ENCODE measurements at places on chromosomes 1 and 21.

DNA sequence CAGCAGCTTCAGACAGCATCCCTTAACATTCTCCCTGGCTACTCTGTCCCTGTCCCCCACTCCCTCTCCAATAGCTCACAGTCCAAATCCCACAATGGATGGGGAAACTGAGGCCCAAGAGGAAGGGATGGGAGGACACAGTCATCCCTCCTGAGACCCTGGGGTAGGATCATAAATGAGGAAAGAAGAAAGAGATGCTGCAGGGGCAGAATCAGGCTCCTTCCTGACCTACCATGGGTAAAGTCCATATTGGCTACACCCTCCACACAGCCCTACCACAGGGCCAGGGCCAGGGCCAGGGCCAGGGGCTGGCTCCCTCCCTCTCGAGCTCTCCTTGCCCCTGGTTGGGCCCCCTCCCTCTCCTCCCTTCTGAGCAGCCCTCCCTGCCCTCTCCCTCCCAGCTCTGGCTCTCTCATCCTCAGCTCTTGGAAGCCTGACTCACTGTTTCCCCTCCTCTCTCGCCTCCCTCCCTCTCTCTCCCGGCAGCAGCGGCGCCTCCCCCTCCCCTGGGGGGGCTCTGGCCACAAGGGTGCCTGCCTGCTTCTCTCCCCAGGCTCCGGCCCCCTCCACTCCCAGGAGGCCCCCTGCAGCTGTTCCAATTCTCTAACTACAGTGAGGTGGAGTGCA is 4.9 kb downstream of the AHDC1 start:
- peak; percentile 46 for DNase-seq

GRCh38 chr21:37737507-37737906 is 178.8 kb downstream of the KCNJ6 start:
- no peak for DNase-seq

DNA sequence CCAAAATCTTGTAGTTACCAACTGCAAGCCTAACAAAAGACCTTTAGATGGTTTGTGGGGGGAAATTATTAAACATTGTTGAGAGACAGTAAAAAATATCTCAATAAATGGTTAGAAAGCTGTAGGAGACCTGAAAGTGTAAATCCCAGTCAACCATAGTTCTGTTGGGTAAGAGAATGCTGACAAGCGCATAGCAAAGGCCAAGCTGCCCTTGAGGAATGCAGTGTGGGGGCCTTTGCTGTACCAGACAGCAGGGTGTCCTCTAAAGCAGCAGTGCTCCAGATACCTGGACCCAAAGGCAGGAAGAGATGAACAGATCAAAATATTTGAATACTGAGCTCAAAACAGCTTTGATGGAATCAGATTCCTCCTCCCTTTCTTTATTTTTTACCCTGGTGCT is 54.6 kb downstream of the OBSCN start:
- DNase-seq = no peak

DNA sequence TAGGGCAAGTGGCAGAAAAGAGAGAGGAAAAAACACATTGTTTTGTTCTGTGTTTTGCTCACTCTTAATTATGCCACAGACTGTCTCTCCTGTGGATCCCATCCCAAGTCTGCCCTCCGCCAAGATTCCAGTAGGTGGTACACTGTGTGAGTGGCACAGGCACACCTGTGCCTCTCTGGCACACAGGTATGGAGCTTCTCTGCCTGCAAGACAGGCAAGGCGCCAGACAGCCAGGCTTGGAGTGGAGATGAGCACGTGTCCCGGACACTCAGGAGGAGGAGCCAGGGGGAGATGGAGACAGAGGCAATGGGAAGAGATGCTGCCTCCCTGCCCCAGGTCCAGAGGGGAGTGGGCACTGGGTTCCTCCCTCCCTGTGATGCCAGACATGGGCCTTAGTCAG is 6.5 kb upstream of the GRIK3 start:
- no peak for DNase-seq

GRCh38 chr1:206672844-206673758 is 11.6 kb upstream of the MAPKAPK2 start:
- DNase-seq = no peak

DNA sequence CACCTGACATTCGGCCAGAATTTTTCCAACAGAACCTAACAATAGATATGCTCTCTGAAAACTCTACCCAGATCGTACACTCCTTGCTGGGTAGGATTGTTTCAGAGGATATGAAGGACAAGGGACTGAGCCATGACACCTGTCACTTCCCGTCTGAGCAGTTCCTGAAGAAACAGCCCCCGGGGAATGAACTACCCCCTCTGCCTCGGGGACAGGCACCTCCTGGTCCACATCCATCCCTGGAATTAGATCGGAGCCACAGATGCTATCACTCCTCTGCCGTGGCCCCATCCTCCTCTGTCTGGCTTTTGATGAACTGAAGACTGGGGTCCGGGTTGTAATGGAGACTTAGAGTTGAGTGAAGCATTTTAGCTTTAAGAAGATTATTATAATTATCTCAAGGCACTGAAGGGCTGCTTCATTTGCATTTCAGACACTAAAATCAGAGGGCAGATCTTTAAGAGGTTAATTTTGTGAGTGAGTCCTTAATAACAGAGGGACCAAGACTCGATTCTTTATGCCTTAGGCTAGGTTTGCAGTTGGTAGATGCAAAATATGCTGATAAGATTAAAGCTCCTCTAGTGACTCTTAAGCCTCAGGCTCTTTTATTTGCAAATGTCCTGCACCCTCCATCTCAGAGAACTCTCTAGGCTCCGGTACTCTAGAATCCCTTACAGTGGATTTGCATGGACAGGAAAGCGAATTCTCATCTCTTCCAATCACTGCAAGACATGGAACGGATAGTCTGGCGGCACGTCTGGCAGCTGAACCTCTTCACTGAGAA is 333.8 kb downstream of the KIF26B start:
- no peak for DNase-seq

DNA sequence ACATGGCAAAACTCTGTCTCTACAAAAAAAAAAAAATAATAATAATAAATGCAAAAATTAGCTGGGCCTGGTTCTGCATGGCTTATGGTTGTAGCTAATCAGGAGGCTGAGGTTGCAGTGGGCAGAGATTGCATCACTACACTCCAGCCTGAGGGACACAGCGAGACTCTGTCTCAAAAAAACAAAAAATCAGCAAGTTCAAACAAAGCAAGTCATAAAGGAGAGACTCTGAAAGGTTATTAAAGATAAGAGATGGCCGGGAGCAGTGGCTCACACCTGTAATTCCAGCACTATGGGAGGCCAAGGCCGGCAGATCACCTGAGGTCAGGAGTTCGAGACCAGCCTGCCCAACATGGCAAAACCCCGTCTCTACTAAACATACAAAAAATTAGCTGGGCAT is 28.8 kb downstream of the COP1 start:
- no peak for DNase-seq

- no peak for DNase-seq
Measured at GRCh38 chr1:15212216-15212953, 34.6 kb upstream of the FHAD1 start.

- no peak for DNase-seq
Measured at GRCh38 chr1:61035880-61036279, 46.5 kb upstream of the NFIA start.

DNA sequence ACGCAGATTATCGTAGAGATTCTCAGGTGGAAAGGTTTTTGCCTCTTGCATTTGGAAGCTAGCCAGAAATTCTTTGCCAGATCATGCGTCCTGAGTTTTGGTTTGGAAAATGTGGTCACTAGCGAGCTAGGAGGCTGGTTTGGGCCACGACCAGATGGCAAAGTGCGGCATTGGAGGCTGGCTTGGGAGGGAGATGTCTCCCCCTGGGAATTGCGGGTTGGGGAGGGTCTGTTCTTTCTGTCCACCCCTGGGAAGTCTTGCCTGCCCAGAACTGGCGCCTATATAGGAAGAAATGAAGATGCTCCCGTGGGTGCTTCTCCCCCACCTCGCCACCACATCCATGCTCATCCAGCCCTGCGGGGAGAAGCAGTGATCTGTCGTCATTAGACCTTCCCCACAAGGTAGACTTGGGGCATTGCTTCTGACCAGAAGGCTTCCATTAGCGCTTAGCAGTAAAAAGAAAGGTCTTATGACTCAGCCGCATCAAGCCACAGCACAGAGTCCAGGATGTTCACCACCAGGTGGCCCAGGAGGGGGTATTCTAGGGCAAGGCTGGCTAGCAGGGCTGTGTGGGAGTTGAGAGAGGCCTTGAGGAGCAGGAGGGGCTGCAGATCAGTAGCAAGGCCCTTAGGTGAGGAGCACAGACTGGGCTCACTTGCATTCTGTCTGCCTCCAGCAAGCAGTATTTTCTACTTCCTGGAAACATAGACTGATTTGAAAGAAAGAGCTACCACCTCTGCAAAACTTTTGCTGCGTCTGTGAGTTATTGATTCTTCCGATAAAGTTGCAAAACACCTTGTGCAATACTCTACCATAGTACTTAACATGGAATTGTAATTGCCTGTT is 1.5 kb upstream of the PTP4A2 start:
- peak; percentile 86 for DNase-seq

GRCh38 chr1:93874025-93874651 is 4.9 kb downstream of the DNTTIP2 start:
- DNase-seq = peak; percentile 84

DNA sequence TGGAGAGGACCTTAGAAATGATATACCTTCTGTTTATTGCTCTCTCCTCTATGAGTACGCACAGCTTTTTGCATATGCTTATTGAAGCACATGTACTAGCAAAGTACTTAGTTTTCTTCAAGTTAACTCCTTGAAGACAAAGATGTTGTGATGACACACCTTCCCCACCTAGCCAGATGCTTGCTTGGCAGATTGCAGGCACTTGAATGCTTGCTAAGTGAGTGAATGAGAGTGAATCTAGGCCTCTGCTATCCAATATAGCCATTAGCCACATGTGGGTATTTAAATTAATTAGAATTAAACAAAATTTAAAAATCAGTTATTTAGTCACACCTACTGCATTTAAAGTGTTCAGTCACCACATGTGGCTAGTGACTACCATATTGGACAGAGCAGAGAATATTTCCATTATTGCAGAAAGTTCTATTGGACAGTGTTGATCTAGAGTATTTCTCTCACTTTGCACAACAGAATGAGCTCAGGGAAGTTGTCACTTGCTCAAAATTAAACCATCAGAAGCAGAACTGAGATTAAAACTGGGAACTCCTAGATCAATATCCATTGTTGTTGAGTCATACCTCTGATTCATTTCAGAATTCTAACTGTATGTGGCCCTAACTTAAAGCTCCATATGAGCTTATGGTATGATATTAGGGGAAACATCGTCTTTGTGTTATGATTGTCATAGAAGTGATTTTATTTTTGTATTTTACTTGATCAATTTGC is 8.6 kb upstream of the EEIG2 start:
- DNase-seq = peak; percentile 31

- no peak for DNase-seq
Measured at GRCh38 chr1:10299151-10299550, 88.8 kb downstream of the KIF1B start.

DNA sequence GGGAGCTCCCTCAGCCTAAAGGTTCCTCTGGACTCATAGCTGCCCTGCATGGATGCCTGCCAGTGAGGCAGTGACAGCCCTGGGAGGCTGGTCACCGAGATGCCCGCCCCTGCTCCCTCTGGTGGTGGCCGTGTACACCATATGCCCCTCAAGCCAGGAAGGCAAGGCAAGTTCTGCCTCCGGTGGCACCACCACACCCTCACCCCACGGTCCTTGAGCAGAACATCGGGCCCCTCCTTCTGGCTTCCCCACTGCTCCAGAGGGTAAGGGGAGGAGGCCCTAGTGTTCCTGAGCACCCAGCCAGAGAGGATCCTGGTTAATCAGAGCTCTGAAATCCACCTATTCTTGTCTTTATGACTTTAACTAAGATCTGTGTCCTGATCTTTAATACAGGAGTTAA is 1.5 kb upstream of the S100A14 start:
- DNase-seq = peak; percentile 96

Data from PC-3 (cell line).